H9 (cell line): ENCODE measurements at places on chromosomes 11 and 22.

DNA sequence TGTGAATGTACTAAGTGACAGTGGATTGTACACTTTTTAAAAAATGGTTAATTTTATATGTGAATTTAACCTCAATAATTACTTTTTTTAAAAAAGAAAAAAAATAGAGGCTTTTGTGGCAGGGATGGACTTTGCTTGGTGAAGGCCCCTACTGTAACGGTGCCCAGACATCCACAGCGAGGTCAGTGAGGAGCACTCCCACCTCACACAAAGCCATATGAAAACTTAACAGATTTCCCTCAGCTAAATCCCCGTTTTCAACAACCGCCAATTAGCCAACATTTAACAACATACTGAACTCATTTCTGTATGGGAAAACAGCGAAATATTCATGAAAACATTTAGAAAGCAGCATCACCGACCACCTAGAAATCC, 642 bp upstream of the C11orf58 start:
- DNase-seq = no peak

DNA sequence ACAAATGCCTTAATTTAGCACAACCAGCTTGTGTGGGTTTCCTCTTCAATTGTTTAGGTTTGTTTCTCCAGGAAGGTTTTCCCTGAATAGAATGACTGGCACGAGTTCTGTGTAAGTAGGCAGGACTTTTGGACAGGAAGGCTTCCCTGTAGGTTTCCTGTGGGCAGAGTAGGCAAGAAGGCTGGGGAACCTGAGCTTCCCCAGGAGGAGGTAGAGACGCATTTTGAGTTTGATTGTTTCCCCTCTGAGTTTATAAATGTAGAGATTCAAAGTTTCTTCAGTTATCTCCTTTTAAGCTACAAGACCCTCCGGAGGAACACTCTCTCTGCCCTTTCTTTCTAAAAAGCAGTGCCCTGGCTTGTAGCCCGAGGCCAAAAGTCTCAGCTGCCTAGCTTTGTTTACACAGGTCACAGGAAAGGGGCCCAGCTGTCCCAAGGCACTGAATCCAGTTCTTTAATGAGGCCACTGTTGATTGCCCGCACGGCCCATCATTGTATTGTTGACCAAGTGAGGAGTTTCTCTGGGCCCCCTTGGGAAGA, 66.6 kb upstream of the RDX start:
- peak; percentile 59 for DNase-seq

DNA sequence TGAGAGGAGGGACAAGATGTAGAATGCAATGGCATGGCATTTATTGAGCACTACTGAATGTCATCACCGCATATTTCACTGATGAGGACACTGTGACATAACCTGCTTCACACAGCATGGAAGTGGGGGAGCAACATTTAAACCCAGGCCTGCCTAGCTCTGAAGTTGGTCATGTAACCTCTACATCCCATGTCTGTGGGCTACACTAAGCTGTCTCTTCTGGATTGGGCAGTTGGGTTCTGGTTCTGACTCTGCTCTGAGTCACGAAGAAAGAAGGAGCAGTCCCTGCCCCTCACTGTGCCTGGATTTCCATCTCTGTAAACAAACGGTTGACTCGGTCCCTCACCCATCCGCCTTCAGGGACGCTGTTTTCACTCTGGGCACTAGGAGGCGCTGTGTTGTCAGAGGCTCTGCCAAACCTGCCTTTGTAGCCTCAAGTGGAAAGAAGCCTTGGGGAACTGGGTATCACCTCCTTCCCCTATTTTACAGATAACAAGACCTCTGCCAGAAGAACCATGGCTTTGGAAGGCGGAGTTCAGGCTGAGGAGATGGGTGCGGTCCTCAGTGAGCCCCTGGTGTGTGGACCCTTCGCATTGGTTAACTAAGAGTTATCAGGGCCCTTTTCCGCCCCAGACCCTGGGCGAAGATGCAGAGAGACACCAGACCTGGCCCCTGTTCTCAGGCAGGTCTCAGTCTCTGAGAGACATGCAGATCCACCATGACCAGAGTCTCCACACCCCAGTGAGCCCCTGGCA, 12.7 kb upstream of the ARHGEF17 start:
- DNase-seq = peak; percentile 84

DNA sequence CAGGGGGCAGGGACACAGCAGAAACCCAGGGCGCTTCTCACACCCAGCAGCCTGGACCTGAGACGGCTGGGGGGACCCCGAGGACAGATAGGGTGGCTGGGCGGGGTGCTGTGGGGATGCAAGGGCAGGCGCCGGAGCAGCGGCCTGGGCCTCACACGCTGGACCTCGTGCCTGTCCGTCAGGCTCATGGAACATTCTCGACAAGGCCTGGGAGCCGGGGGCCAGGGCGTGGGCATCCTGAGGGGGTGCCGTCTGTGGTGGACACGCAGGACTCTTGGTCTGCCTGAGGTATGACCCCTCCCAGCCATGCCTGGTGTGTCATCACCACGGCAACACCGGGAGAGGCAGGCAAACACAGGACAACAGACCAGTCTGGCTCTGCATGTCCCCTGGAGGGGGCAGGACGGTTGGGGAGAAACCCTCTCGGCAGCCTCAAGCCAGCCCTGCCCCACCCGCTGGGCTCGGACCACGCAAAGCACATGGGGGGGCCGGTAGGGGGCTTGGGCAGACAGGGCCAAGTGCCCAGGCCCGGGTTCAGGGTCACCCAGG, 21.4 kb downstream of the MRPL23 start:
- no peak for DNase-seq

DNA sequence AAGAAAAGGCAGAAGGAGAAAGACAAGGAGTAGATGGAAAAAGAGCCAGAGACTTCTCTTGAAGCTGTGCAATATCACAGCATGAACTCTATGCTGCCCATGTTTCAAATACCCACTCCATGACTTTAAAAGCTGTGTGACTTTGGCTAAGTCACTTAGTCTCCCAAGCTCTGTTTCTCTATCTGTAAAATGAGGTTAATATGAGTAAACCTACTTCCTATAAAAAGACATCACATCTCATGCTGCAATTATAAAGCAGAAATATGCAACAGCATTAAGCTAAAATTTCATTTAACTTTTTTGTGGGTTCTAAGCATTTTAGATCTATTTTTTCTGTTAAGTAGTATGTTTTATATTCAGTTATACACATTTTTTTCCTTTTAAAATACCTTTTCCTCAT, 11.6 kb downstream of the DGCR2 start:
- DNase-seq = no peak

- peak; percentile 43 for DNase-seq
These were observed 553 bp upstream of the USP47 start for GRCh38 chr11:11841116-11841722.

- DNase-seq = no peak
These were observed 6.8 kb downstream of the TMEM121B start for GRCh38 chr22:17114173-17114897.

DNA sequence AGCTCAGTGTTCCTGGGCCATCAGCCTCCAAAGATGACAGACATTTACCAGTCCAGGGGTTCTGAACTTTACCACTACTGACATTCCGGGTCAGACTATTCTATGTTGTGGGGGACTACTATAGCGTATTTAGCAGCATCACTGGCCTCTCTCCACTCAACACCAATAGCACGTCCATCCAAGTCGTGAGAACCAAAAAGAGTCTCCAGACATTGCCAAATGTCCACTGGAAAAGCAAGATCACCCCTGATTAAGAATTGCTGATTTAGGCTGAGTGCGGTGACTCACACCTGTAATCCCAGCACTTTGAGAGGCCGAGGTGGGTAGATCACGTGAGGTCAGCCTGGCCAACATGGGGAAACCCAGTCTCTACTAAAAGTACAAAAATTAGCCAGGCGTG, 5.3 kb downstream of the PES1 start:
- no peak for DNase-seq

DNA sequence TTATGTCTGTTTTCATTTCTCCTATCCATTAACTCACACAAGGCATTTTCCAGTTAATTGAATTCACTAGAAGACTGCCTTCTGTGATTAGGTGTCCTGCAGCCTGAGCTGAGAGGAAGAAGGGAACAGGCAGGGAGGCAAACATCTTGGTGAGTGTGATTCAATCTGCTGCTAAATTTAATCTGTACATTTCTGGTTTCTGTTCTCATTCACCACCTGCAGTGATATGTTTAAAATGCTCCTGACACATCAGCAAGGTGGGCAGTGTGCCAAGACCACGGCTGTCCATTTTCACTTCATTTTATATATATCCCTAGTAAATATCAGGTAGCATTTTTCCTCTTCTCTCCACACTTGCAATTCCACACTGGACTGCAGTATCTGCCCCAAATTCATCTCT, 416.5 kb downstream of the TMEM135 start:
- DNase-seq = no peak

DNA sequence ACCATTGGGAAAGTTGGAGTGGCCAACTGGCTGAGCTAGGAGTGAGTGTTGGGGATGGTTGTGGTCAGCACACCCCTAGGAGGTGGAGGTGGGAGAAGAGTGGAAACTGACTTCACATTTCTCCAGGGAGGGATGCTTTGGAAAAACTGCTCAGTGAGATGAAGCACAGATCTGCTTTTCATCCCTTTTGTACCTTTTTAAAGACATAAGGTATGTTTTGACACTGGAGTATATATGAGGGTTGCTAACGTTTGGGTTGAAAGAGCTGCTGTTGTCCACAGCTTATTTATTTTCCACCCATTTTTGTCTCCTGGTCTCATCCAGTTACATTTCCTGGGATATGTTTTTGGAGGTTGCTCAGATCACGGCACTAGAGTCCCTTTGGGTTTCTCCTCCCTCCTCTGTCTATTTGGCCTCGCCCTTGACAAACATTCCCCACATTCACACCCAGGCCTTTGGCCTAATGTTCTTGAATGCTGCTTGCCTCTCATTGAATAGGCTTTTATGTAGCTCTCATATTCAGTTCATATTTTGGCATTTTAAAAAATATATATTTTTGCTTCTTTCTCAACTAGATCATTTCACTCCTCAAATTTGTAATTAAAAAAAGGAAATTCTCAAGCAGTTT, 8.3 kb downstream of the SREBF2 start:
- DNase-seq = no peak

DNA sequence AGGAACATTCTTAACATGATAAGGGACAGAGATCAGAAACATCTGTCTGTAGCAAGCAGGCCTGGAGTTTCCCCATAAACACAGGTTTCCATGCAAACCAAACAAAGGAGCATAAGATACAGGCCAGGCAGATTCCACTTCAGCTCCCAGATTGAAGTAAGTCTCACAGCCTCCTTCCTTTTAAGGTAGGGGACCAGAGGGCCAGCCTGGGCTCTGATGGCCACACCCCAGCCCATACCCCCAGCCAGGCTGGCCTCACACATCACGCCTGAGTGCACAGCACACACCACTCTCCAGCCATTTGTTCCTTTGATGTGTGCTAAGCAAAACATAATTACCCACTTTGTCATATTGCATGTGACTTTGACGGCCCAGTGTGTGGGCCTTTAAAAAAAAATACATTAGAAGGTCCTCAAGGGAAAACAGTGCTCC, 518.7 kb downstream of the NTM start:
- DNase-seq = no peak

GRCh38 chr22:45007391-45008185, 2.2 kb downstream of the PHF21B start:
- peak; percentile 91 for DNase-seq

- no peak for DNase-seq
These were observed 372.9 kb downstream of the TBC1D22A start for GRCh38 chr22:47135338-47135737.

DNA sequence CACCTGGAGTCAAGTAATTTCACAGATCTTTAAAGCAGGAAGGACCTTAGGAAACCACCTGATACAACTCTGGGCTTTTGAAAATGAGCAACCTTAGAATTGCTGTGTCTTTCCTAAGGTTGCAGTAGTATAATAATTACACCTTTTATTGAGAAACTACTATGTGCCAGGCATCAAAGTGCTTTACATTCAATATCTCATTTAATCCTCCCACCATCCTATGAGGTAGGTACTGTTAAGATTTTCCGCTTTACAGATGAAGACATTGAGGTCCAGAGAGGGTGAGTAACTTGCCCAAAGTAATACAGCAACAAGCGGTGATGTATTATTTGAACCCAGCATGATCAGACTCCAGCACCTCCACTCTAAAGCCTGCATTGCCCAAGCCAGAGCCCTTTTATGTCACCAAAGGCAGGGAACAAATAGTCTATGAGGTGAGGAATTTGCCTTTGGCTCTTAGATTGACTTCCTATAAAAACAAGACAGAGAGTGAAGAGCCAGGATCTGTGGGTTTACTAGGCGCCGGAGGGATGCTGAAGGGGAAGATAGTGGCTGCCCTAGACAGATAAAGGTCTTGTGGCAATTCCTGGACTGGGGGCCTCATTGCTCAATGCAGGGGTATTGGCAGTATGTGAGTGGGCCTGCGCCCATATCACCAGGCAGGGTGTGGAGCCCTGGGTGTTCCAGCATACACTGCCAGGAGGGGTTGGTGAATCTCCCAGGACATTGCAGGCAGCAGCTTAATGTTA, 157.1 kb downstream of the FBXO7 start:
- no peak for DNase-seq

GRCh38 chr11:104858882-104859775, 39.1 kb downstream of the CASP12 start:
- DNase-seq = no peak

GRCh38 chr22:23180893-23181720, 798 bp downstream of the BCR start:
- no peak for DNase-seq

DNA sequence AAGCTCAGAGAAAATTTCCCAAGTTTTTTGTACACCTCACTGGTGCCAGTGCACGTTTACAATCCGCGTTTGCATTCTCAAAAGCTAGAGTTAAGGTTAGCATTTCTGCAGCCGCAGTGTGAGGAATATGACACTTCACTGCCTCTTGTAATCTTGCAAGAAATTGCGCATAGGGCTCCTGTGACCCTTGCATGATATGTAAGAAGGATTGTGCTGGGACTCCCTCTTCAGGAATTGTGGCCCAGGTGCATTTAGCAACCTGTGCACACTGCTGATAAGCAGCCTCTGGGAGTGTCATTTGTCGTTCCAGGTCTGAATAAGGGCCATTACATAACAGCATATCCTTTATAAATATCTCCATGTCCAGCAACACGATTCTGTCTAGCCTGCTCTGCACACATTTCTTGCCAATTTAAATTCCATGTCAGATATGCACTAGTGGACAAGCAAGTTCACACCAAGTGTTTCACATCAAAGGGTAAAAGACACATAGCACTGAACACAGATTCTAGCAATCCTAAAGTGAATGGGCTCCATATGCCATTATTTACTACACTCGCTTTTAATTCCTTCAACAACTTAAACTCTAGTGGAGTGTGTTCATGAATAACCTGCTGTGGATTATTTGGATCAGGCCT, 69.2 kb upstream of the INCENP start:
- DNase-seq = peak; percentile 47

GRCh38 chr11:58334708-58335107, 24.2 kb downstream of the OR5B17 start:
- no peak for DNase-seq
